ENCODE measurements at places on chromosomes 2 and 18. TPM values are rescaled to one million over a fixed set of nuclear protein-coding genes. Genes with fewer than 3 reads are reported as not detected.

The AKAIN1 gene
- not detected for polyA plus RNA-seq

The OSBPL1A gene
- 64.3 TPM for polyA plus RNA-seq

The ACMSD gene
- 0.29 TPM for polyA plus RNA-seq

DNA sequence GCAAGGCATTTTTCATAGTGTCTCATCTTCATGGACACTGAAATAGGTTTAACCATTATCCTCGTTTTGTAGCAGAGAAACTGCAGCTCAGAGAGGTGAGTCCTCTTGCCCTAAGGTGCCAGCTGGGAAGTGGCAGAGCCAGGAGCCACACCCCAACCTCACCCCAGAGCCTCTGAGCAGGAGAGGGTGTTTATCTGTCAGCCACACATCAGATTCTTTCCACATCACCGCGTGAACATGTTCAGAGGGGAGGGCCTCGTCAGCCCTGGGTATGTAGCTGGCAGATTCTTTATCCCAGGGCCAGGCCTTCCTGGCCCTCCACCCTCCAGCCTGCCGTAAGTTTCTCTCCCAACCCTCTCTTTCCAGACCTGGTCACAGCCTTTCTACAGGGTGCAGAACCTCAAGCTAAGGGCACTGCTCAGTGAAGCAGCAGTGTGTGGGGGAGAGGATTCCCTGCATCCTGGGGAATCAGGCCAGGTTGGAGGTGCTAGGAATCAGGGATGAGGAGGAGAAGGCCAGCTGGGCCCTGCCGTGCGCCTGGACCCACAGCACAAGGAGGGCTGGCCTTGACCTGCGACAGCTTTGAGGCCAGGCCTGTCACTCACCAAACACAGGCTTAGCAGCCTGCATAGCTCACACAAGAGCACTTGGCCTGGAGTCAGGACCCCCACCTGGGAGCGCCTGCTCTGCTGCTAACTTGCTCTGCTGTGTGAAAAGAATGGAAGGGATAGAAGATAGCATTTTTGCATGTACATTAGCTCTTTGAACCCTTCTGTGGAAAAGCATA is 111.3 kb upstream of the MCFD2 start:
- DNase-seq: no peak

DNA sequence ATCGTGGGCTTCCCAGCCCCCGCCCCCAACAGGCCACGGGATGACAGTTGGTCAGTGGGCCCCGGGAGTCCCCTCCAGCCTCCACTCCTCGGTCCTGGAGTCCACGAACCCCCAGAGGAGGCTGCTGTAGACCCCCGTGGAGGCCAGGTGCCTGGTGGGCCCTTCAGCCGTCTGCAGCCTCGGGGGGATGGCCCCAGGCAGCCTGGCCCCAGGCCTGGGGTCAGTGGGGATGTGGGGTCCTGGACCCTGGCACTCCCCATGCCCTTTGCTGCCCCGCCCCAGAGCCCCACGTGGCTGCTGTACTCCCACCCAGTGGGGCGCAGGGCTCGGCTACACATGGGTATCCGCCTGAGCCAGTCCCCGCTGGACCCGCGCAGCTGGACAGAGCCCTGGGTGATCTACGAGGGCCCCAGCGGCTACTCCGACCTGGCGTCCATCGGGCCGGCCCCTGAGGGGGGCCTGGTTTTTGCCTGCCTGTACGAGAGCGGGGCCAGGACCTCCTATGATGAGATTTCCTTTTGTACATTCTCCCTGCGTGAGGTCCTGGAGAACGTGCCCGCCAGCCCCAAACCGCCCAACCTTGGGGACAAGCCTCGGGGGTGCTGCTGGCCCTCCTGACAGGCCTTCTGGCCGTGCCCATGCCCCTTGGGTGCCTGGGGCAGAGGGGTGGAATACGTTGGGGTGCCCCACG is 7.6 kb downstream of the NEU4 start:
- no peak for DNase-seq

- no peak for DNase-seq
Measured at GRCh38 chr2:46669016-46669415, 189.7 kb downstream of the TMEM247 start.

DNA sequence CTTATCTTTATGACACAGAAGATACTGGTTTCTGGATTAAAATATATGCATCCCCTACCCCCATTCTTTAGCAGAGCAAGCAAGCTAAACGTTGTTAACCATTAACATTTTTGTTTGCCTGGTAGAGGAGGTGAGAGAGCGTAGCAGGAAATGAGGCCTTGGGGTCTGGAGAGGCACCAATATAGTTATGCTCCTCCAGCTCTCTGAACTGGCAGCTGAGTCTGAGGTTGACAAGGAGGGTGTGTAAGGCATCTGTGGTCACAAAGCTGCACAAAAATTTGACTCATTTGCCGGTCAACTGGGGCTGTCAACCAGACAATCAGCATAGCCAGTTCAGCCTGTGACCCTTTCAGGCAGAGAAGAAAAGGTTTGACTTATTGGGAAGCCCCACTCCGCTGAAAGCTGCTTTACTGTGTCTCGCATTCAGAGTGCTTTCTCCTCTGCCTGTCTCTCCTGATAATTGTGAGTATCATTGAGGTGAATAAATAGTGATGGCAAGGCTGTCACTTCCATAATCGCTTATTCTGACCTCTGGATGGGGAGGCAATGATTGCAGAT is 647.5 kb upstream of the SETBP1 start:
- no peak for DNase-seq

DNA sequence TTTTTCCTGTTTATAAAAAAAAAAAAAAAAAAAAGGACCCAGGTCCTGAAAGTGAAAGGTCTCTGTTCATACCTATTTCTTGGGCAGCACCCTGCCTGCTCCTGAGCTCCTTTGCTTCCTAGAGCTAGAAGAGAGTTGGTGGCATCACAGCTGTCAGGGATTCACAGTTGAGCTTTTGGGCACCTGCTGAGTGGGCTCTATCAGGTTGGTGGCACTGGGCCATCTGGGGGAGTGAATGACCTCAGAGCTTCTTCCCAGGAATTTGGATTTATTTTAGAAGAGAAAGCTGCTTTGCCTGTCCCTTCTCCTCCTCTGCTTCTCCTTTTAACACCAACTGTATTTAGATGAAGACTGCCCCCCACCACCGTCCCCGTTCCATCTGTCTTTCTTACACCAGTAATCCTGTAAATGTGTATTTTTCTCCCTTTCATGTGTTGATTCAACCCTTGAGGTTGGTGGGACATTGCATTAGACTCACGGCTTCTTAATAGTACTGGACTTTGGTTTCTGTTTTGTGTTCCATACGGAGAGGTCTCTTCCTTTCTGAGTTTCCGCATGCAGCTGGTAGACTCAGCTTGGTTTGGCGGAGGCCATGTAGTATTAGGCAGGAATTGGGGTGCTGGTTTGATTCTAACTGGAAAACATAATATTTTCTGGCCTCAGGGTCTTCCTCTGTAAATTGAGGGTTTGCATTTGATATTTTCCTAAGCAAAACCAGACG is 7.6 kb upstream of the MGAT5 start:
- DNase-seq: no peak
